ENCODE measurements at places on chromosomes 1 and 21. TPM values are rescaled to one million over a fixed set of nuclear protein-coding genes. Genes with fewer than 3 reads are reported as not detected.

CD1B gene
- total RNA-seq: not detected

EPHX1 gene
- 7.2 TPM for total RNA-seq

TIMM17A gene
- 54.0 TPM for total RNA-seq

LDLRAD1 gene
- total RNA-seq: not detected

SLC16A4 gene
- total RNA-seq: 5.8 TPM

CFHR3 gene
- not detected for total RNA-seq

TFAP2E gene
- total RNA-seq: 0.62 TPM

AMY1B gene
- total RNA-seq: not detected

RNASEL gene
- total RNA-seq: 4.1 TPM

ADGRL2 gene
- total RNA-seq: 130 TPM

KCNC4 gene
- total RNA-seq: 4.8 TPM

SPRR1A gene
- total RNA-seq: not detected

DNA sequence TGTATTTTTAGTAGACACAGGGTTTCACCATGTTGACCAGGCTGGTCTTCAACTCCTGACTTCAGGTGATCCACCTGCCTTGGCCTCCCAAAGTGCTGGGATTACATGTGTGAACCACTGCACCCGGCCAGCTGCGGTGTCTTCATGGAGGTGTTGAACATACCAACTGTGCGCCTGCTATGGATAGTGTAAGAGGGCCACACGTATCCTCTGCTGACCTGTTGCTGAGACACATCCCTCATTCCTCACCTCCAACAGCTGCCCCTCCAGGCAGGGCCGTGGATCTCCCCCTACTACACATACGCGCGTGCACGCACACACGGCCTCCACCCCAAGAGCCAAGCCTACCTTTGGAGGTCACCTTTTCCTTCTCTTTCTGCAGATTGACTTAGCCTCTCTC, 48.0 kb upstream of the PARP1 start:
- DNase-seq: no peak

GRCh38 chr1:84758968-84759491, 68.8 kb upstream of the SSX2IP start:
- peak; percentile 84 for DNase-seq

DNA sequence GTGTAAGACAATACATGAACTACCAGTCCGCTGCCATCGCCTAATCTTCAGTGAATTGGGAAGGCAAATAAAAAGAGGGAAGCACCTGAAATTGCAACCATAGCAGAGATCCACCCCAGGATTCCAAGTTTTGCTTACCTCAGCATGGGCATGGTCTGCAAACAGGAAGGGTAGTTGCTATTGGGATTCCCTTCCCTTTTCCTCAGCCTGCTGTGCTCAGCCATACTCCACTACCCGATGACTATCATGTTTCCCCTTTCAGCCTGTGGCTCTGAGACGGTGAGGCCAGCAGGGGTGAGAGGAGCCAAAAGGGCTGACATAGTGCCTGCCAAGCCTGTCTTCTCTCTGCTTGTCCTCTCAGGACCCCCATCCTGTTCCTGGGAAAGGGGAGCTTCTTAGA, 64.2 kb downstream of the GPR137B start:
- DNase-seq: no peak

- DNase-seq: no peak
These were observed 33.9 kb downstream of the PCNT start for GRCh38 chr21:46357684-46358425.

- no peak for DNase-seq
These were observed 2.9 kb downstream of the TTC22 start for GRCh38 chr1:54798206-54798605.

DNA sequence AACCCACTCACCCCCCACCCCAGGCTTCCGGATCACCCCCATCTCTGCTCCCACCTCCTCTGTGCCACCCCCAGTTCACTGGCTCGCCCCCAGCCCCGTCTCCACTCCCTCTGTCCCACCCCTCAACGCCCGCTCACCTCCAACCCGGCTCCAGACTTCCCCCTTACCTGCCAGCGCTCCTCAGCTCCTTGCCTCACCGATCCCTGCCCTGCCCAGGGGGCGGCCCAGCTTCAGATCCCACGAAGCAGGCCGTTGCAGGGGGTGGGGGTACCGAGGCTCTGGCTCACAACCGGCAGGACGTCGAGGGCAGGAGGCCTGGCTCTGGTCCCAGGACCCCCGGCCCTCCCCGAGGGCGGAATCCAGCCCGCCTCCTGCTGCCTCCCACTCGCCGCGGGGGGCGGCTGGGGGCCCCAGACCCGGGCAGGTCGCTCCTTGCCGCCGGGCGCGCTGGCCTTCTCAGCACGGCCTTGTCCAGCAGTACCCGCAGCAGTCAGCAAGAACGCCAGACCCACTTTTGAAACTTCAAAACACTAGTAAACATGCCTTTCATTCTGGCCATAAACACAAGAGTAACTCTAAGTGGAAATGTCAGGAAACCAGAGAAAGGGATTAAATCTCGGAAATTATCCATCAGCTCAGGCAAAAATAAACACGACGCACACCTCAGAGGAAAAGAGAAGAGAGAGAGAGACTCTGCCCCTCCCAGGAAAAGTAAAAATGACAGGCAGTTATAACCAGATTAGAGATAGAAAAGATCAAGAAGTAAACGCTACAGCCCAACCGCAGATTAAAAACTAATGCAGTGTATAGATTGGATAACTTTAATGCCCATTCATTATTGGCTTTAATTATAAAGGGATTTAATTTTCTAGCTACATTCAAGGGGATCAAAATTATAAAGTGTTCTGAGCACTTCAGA, 1.0 kb upstream of the FAM89A start:
- no peak for DNase-seq

DNA sequence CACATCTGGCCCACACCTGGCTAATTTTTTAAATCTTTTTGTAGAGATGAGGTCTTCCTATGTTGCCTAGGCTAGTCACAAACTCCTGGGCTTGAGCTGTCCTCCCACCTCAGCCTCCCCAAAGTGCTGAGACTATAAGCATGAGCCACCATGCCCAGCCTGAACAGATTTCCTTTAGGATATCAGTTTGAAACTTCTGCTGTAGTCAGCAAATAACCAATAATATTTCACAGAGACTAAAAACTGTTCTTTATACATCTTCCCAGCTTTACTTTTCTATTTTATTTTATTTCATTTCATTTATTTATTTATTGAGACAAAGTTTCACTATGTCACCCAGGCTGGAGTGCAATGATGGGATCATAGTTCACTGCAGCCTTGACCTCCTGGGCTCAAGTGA, 29.9 kb upstream of the TEKT2 start:
- DNase-seq: no peak

- DNase-seq: peak; percentile 25
These were observed 618 bp downstream of the JAM2 start for GRCh38 chr21:25639551-25640201.

DNA sequence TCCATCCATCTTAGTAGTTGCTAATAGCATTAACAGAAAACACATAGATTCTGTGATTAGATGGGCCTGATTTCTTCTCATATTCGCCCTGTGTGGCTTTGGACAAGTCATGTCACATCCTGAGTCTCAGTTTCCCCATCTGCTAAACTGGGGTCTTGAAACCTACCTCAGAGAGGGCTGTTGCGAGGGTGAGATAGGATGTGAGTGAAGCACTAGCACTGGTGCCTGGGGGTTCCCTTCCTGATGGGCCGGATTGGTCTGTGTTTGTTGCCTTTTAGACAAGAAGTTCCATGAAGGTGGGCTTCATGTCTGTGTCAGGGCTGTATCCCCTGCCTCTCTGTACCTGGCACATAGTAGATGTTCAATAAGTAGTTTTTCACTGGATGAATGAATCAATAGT, 3.5 kb upstream of the MAN1C1 start:
- DNase-seq: no peak

GRCh38 chr1:112074711-112075110, 85.2 kb upstream of the KCND3 start:
- DNase-seq: no peak

- DNase-seq: no peak
These were observed 55.4 kb downstream of the DDAH1 start for GRCh38 chr1:85409516-85409915.

- no peak for DNase-seq
These were observed 521 bp upstream of the CDC7 start for GRCh38 chr1:91499904-91500755.

DNA sequence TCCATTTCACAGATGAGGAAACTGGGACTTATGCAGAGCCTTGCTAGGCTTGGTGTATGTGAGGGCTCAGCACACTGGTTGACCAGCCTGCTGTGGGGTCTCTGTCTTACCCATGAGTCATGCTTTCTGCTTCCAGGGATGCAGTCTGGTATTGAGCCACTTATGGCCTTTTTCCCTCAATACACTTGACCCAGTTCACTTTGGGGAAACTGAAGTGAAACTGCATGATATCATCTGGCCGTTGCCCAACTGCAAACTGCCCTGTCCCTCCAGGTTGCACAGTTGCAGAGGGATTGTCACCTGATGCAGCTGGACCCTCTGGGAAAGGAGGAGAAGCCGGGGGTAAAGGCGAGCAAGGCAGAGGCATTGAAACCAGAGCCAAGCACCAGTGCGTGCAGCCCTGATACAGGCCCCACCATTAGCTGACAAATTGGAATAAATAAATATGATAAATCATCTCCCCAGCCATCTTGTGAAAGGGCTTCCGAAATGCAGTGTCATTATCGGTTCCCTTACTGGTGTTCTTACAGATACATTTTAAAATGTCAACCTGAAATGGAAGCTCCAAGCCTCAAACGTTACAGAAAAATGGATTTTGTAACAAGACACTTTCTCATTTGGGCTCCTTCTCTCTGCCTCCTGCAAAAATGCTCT, 39.3 kb upstream of the DUSP10 start:
- DNase-seq: no peak

- DNase-seq: no peak
These were observed 47.0 kb downstream of the C1orf198 start for GRCh38 chr1:230821346-230821745.

DNA sequence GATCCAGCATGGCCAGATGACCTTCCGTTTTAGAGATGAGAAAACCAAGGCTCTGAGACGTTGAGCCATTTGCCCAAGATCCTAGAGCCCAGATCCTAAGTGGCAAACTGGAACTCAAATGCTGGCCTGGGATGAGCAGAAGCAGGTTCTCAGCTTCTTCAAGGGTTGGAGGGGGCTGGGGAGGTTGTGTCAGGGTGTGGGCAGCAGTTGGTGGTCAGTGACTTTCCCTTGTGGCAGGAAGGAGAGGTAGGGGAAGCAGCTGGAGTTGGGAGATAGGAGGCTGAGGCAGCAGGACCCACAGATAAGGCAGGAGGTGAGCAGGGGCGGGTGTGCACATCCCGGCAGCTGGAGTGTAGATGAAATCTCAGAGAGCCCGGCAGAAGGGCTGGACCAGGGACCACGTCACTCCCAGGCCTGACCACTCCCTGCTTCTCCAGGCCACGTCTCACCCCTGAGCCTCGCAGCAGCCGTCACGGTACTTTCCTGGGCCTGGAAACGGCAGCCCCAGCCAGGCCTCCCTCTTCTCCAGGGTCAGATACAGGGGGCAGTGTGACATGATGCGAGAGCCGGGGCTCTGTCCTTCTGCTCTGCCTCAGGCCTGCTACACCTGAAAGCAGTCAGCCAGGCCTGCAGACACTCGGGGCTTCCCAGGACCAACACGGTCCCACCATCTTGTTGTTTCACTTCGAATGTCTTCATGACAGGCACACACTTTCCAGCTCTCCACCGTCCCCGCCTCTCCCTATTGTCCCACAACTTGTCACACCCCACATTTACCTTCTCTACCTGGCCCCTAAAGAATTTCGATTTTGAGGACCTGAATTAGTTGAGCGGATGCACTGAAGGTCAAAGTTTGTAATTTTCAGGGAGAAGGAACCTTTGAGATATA, 11.5 kb upstream of the LAPTM5 start:
- no peak for DNase-seq

- no peak for DNase-seq
These were observed 315.8 kb upstream of the USP24 start for GRCh38 chr1:55530749-55531478.

DNA sequence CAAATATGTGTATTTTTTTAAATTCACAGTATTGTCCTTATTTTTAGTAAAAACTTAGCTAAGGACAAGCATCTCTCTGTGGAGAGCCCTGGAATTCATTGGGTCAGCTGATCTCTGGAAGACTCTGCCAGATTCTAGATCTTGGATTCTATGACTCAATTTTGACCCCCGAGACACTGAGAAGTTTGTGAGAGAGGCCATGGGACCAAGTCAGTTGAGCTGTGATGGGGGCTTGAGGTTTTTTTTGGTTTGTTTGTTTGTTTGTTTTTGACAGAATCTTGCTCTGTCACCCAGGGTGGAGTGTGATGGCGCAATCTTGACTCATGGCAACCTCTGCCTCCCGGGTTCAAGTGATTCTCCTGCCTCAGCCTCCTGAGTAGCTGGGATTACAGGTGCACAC, 13.5 kb downstream of the SHISA4 start:
- no peak for DNase-seq

DNA sequence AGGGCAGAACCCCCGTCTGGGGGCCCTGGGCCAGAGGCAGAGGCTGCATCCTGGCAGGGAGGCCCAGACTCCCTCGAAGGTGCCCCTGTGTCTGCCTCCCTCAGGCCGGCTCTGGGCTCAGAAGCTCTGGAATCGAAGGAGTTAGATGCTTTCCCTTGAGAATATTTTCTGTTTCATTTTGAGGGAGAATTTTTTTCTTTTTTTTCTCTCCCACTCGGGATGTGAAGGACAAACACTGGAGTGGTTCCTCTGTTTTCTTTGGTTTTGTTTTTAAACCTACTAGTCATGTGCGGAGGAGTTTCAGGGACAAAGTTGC, 44.7 kb downstream of the PRDM16 start:
- DNase-seq: no peak

DNA sequence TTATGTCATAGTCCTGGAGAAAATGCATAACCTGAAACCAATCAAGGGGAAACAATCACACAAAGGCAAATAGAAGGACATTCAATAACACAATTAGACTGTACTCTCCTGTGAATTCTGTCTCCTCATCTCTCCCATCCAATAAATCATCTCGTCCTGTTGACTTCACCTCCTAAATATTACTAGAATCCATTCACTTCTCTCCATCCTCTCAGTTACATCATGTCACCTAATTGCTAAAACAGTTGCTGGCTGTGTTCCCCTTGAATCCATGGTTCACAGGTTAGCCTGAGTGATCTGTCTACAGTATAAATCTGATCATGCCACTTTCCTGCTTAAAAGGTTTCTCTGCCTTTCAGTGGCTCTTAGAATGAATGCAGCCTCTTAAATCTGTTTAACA, 220.2 kb downstream of the TGFB2 start:
- no peak for DNase-seq

DNA sequence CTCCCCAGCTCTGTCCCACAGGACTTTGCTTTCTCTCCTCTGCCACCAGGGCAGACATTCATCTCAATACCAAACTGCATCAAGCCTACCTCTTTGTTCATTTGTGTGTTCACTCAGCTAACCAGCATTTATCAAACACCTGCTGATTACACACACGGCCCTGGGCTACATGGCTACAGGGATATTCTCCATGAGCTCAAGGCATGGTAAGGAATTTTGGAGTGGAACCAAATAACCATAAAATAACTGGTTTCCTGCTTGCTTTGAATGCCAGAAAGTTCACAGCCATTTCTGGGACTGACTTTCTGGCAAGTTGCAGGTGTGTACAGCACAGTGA, 54.6 kb downstream of the LDLRAD2 start:
- no peak for DNase-seq

DNA sequence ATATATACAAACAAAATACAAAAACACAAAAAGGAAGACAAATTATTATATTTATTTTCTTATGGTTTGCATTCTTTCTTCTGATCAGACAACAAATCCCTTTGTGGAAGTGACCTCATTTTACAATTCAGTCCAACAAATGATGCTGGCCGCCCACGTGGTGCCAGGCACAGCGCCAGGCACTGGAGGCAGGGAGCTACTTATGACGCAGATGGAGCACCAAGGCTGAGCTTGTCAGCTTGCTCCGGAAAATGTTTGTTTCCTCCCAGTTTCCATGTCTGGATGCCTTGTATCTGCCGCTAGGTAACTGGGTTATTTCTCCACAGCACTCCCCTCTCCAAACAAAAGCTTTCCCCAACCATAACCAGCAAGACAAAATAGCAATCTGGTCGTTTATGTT, 30.7 kb upstream of the CD34 start:
- DNase-seq: no peak
